ENCODE measurements at places on chromosomes 6 and 20.
A peak's percentile ranks its signal among the peaks of the same experiment; 100 is the strongest.

DNA sequence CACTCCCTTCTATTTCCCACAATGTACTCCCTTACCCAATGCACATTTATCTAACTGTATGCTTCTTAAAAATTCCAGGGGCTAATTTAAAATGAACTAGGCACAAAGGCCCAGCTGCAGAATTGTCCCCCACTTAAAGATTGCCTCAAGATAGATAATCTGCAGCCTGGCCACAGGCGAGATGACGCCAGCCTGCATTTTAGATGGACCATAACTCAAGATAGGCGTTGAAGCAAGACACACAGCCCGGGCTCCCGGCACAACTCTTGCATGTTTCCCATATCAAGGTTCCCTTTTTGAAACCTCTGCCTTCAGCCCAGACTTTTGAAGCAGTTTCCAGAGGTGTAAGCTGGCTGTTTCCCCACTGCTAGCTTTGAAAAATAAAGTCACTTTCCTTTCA, 3.2 kb upstream of the REPS1 start:
- DNase-seq, result no peak

GRCh38 chr6:114064862-114065261, 93.9 kb upstream of the HDAC2 start:
- no peak for DNase-seq

DNA sequence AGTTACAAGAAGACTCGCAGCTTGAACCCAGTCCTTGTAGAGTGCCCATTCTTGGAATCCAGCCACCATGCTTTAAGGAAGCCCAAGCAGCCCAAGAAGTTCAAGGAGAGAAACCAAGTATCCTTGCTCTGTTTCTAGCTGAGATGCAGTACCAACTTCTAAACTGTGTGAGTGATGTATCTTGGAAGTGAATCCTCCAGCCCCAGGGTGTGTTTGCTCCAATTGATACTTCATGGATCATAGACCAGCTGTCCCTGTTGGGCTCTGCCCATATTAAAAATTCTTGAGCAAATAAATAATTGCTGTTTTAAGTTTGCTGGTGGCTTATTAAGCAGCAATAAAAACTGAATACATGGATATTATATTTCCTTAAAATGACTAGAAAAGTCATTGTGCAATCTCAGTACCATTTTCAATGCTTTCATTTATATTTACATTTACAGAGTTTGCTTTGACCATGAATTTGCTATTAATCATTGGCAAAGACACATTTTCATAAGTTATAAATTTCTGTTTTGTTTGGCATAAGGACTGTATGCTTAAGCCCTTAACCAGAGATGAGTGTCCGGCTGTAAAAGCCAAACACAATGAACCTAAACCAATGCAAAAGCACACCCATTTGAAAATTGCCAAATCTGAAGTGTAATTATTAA, 9.2 kb downstream of the SPTLC3 start:
- DNase-seq, result no peak

DNA sequence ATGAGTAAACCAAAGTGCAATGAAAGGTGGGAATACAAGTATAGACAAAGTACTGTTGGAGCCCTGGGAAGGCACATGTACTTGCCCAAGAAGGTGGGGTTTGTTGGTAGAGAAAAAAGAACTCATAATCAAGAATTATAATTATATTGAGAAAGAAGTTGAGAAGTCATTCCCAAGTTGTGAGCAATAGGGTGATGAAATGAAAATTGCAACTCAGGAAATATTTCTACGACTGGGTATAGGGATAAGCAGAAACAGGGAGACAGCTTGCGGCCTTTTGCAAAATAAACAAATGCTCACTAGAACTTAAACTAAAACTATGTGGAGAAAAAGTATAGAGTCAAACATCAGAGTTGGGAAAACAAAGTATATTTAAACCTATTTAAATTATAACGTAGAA, 250.7 kb upstream of the FAM83B start:
- DNase-seq, result no peak

DNA sequence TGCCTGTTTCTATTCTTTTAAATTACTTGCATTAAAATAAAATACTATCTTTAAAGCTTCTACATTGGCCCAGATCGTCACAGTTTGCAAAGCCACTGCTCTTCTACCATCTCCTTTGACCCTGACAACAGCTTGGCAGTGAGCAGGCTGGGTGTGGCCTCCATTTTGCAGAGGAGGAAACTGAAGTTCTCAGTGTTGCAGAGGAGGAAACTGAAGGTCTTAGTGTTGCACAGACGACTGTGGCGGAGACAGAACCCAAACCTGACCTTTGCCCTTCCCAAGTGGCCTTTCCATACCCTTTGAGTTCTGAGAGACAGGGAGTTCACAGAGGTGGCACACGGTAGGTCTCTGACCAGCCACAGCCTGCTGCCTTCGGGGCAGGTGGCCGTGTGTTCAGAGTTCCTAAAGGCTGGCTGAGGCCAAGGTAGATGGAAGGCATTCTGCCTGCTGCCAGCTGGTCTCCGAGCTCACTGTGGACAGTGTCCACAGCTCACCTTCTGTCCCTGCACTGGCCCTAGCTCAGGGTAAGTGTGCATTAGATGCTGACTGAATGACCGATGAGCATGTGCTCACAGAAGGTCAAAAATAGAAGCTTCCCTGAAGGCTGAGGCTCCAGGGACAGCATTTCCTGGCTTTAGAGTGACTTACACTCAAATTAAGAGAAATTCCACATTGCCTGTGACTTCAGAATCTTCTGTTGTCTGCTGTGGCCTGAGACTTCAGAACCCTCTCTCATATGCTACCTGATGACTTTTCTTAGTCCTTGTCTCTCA, 113.5 kb upstream of the SLC24A3 start:
- no peak for DNase-seq

DNA sequence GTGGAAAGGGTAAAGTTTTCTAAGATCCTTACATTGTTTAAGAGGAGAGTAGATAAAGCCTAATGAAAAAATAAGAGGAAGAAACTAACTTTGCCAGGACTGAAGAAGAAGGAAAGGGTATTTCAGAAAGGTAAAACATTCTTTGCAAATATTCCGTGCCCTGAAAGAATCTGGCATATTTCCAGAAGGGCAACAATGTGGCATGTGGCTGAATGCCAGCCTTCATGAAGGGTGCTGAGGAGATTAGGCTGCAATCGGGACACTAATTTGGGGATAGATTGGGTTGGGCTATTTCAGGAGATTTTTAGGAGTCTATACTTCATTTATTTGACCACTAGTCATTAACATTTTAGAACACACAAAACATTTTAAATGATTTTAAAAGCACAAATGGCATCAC, 16.2 kb upstream of the UFL1 start:
- no peak for DNase-seq

DNA sequence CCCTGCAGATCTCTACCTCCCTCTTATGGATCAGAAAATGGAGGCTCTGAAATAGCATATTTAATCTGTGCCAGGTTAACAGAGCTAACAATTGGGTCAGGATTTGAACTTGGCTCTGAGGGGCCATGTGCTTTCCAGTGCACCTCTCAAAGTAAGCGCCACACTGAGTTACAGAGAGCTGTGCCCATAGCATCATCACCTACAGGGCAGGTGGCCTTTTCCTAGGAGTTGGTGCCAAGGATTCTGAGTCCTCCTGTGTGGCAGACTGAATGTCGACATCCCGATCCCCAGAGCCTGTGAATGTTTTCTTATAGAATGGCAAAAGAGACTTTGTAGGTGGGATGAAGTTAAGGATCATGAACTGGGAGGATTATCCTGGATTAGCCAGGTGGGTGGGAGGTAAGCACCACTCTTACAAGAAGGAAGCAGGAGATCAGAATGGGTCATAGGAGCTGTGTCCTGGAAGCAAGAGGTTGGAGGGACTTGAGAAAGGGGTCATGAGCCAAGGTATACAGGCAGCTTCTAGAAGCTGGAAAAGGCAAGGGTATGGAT, 68.0 kb upstream of the TBC1D7 start:
- DNase-seq, result no peak

GRCh38 chr6:147381712-147382111, 126.8 kb upstream of the SAMD5 start:
- DNase-seq, result peak; percentile 12

DNA sequence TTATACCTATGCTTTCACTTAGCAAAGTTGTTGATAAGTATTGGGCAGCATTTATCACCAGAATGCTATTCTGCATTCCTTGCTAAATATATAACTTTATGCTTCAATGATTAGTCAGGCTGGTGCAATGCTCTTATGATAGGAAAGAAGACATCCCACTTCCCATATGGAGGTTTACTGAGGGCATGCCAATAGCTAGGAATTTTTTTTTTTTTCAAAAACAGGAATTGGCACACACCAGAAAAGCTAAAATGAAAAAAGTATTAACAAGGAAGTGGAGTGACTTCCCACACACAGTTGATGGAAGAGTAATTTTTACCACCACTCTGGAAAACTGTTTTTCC, 90.8 kb downstream of the FRK start:
- DNase-seq, result no peak

GRCh38 chr20:60147004-60147403, 188.8 kb downstream of the CDH26 start:
- no peak for DNase-seq

DNA sequence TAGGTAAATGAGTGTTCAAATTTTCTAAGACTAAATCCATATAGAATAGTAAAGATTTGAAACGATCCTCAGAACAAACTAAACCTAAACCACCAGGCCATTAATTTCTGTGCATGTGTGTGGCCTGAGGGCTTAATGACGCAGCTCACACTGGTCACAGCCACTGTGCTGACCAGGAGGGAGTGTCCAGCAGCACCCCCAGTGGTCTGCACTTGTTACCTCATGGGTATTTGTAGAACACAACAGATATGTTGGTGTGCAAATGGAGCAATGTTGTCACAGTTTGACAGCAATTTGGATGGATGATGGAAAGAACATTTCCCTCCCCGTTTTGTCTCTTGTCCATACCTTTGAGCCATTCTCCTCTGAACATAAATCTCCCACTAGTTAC, 122.4 kb upstream of the EXOC2 start:
- DNase-seq, result no peak

DNA sequence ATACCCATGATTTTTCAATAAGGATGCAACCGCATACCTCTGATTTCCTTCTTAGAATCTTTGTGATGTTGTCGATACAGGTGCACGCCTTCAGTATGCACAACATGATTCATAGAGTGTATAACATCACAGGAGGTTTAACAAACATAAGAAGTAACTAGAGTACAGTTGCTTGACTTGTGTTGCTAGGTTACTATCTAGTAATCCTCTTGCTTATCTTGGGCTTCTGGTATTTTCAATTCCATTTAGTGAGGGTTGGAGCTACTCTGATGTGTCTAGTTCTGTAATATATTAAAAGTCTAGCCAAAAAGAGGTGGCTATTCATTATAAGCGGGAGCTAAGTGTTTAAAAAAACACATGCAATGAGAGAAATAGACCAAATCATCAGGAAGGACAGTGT, 85.5 kb upstream of the TENT5A start:
- no peak for DNase-seq

GRCh38 chr6:73943411-73943810, 247.4 kb downstream of the CD109 start:
- DNase-seq, result no peak

DNA sequence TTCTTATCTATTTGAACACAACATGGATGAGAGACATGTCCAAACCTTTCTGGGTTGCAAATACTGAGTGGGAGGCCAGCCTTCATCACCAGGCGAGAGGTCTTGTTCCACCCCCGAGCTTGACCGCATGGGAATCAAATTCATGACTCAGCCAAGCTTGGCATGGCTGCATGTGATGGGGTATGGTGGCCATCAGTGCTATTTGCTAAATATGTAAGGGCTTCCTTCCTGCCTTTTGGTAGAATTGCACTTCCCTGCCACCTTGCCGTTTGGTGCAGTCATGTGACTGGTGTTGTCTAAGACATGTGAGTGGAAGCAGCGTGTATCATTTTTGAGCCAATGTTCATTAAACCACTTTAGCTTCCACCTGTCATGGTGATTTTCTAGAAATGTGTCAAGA, 508.9 kb upstream of the SULF2 start:
- no peak for DNase-seq

DNA sequence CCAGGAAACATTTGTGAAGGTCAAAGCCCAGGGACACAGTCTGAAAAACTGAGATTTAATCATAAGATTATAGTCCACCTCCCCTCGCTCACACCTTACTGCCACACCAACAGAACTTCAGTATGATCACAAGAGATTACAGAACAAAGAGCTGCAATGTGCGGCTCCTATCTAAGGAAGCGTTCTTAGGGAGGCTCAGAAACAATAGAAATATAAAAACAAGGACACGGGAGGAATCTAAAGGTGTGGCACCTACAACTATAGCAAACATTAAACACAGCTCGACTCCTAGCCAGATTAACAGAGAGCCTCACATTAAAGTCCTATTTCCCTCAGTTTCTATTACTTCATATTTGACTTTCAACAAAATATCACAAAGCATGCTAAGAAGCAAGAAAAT, 40.4 kb upstream of the THEMIS start:
- no peak for DNase-seq

DNA sequence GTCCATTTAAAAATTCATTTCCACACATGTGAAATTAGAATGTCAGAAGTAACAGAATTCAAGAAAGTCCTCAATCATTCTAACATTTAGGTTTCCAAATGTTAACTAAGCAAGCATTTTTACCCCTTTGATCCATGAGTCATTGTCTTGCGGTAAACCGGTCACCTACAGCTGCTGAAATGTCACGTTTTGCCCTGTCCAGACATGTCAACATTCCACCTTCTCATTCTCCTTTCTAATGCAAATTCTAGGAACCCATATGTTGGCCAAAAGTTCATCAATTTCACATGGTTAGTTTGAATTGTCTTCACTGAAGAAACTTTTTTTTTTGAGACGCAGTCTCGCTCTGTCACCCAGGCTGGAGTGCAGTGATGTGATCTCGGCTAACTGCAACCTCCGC, 117.2 kb downstream of the IPCEF1 start:
- no peak for DNase-seq

DNA sequence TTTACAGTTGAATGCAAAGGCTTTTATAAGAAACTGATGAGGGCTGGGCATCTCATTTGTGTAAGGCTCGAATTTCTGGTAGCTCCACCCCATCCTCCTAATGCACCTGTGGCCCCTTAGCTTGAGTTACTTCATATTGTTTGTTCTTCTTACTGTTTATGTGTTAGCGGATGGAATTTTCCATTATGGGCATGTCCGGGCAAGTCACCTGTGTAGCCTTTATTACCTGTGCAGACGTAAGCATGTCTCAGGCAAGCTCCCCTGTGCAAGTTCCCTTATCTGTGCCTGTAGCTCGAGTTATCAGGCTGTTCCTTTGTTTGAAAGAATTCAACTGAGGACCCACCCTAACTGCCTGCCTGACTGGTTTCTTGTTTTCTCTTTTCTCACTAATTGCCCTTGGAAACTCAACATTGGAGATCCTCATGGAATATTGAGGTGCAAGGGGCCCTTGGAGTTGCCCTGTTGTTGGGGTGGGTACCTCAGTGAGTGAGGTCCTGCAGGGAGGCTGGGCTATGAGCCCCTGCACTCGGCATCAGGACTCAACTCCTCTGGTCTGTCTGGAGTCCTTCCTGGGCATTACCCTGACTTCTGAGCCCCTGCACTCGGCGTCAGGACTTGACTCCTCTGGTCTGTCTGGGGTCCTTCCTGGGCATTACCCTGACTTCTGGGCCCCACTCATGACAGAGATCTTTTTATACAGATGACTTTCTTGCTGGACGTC, 207.9 kb upstream of the SULF2 start:
- peak; percentile 8 for DNase-seq

GRCh38 chr20:1122388-1123315, 4.2 kb downstream of the PSMF1 start:
- no peak for DNase-seq
